Esophagus squamous epithelium (tissue), 5 donors: ENCODE measurements at places on chromosomes 7 and 10.
A peak's percentile ranks its signal among the peaks of the same experiment; 100 is the strongest.

- H3K4me1 ChIP-seq: no peaks in the 10 kb centered on the region
- no peak overlapping the region for H3K27ac ChIP-seq
- no peaks in the 10 kb centered on the region for H3K36me3 ChIP-seq
- H3K4me3 ChIP-seq: no peak overlapping the region
- no peak for DNase-seq
Measured at GRCh38 chr7:35286422-35286821, 32.5 kb upstream of the TBX20 start.

DNA sequence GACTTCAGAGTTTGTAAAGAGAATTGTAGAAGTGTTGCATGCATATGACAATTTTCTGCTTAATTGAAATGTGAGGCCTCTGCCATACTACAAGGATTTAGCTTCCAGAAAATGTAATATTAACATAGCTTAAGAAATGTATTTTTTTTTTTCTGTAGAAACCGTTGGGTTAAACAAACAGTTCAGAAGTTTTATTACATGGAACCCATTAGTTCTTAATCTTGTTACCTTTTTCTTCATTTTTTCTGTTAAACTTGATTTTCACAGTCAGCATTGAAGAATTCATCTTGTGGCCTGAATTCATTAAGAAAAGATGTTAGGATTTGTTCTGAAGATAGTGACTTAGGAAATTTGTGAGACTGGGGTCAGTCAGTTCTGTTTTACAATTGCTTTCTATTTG, 4.9 kb downstream of the PTEN start:
- H3K27ac ChIP-seq: no peak overlapping the region
- DNase-seq: no peak
- H3K27me3 ChIP-seq: no peaks in the 10 kb centered on the region
- H3K4me3 ChIP-seq: peak overlapping the region; percentile 97

DNA sequence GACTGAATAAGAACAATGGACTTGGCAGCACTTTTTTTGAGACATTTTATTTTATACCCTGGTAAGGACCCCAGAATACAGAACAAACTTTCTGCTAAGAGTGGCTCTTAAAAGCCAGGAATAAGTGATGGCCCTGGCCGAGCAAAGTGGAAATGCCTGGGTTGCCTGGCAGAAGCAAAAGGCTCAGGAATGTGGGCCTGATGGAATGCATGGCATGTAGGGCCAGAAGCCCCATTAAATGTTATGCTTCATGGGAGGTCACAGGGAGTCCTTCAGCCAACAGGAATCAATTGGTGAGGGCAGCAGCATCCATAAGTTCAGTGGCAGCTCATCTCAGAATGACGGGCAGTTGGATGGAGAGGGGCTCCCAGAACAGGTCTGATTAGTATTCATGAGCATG, 301.5 kb upstream of the CACNA2D1 start:
- no peaks in the 10 kb centered on the region for H3K27me3 ChIP-seq
- H3K27ac ChIP-seq: no peak overlapping the region
- no peak for DNase-seq
- no peak overlapping the region for H3K4me3 ChIP-seq
- H3K36me3 ChIP-seq: no peaks in the 10 kb centered on the region
- H3K4me1 ChIP-seq: no peaks in the 10 kb centered on the region

DNA sequence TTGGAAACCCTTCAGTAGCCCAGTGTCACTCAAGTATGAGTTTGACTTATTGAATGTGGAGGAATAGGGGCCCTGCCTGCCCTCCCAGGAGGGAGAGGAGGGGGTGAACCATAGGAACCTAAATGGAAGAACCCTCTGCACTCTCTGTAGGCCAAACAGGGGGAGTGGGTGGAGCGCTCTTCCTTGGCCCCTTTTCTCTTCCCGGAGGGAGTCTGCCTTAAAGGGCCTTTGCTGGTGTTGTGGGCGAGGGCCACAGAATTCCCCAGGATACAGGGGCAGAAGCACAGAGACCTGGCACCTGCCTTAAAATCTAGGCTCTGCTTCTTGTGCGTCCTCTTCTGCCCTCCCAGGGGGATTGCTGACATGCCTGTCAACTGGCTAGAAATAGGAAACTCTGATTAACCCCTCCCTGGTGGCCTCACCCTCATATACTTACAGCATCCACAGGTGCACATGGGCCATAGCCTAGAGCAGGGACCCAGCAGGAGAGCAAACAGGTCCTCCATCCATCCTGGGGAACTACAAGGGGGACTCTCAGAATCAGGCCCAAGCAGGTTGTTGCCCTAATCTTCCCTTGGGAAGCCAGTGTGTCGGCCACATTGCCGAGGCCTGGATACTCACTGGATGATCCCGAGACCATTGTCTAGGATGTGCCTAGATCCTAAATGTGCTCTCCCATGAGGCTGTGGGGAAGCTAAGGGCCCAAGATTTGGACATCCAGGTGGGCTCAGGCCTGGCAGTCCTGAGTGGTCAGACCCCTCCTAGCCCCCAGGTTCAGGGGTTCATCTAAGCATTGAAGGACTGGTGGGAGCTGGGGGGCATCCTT, 3.4 kb downstream of the TRIM8 start:
- H3K36me3 ChIP-seq: peaks cover 5% of the 10 kb centered on the region
- H3K4me1 ChIP-seq: peaks cover 75% of the 10 kb centered on the region
- H3K27me3 ChIP-seq: no peaks in the 10 kb centered on the region
- H3K27ac ChIP-seq: peak overlapping the region; percentile 100
- H3K4me3 ChIP-seq: peak overlapping the region; percentile 89

DNA sequence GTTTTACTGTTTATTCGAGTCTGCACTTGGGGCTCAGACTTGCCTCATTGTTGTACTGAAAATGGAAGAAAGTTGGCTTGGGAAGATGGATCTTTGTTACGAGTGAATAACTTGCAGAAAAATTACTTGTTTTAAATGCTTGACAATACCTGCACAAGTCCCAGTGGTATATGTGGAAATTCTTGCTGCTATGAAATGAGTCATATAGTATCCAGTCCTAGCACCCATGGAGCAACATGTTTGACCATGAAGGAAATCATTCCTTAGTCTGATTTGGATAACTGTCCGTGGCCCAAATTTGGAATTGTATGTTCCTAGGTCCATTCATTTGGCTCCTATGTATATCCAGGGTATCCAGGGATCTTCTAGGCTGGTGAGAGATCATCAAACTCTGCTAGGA, 1096.8 kb downstream of the KCNMA1 start:
- H3K27me3 ChIP-seq: no peaks in the 10 kb centered on the region
- H3K27ac ChIP-seq: no peak overlapping the region
- no peak for DNase-seq
- no peak overlapping the region for H3K4me3 ChIP-seq

DNA sequence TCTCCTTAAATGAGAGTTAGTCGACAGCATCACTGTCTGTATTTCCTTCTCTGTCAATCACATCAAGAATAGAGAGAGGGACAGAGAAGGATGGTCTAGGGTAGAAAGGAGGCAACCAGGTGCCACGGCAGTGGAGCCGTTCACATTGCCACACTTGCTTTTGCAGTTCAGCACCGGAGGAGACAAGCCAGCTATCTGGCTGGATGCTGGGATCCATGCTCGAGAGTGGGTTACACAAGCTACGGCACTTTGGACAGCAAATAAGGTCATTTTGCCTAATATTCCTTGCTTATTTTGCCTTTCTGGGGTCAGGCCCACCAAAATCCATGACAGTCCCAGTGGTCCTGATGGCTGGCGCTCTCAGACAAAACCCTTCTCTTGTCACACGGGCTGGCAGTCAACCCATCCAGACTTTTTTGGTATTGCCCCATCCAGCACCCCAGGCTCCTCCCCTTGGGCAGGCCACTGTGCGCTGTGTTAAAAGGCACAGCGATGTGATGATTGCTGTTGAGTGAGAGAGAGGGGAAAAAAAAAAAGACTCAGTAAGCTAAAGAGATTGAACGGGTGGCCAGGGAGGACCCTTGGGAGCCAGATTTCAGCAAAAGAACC, 8.4 kb downstream of the CPA2 start:
- no peak overlapping the region for H3K4me3 ChIP-seq
- no peaks in the 10 kb centered on the region for H3K27me3 ChIP-seq
- DNase-seq: no peak
- no peaks in the 10 kb centered on the region for H3K36me3 ChIP-seq
- H3K27ac ChIP-seq: no peak overlapping the region
- peaks cover 9% of the 10 kb centered on the region for H3K4me1 ChIP-seq

DNA sequence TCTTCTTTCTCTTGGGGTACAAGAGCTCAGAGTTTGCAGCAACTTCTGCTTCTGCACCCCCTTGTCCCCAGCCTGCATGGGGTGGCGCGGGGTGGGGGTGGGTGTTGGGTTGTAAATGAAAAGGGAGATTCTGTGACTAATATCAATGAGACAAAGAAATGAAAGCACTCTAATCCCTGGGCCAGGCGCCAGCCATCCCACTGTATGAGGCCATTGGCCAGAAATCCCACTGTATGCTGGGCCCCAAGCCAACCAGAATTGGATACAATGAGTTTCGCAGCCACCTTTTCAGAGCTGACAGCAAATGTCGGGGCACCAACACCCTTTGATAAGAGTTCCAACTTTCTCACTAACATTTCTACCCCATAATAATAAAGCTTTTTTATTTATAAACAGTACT, 10.9 kb upstream of the PTN start:
- H3K27me3 ChIP-seq: no peaks in the 10 kb centered on the region
- no peak overlapping the region for H3K27ac ChIP-seq
- peaks cover 3% of the 10 kb centered on the region for H3K4me1 ChIP-seq
- H3K36me3 ChIP-seq: no peaks in the 10 kb centered on the region
- no peak for DNase-seq

DNA sequence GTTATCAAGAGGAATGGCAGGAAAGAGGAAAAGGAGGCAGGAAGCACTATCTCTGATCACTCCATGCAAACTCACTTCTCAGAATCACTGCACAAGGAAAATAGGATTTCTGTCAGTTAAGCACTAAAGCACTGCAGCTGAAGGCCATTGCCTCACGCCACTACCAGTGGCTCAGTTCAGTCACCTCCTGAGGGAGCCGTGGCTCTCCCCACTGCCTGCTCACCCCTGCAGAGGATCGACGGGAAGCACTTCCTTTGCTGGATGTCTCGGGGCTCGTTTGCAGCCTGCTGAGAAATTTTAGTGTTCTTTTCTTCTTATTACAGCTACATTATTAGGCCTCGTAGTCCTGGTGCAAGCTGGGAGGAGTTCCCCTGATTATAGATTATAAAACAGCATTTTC, 90.1 kb upstream of the ADCY1 start:
- no peak overlapping the region for H3K4me3 ChIP-seq
- H3K36me3 ChIP-seq: no peaks in the 10 kb centered on the region
- H3K4me1 ChIP-seq: no peaks in the 10 kb centered on the region
- H3K27ac ChIP-seq: no peak overlapping the region
- no peak for DNase-seq
- H3K27me3 ChIP-seq: no peaks in the 10 kb centered on the region

DNA sequence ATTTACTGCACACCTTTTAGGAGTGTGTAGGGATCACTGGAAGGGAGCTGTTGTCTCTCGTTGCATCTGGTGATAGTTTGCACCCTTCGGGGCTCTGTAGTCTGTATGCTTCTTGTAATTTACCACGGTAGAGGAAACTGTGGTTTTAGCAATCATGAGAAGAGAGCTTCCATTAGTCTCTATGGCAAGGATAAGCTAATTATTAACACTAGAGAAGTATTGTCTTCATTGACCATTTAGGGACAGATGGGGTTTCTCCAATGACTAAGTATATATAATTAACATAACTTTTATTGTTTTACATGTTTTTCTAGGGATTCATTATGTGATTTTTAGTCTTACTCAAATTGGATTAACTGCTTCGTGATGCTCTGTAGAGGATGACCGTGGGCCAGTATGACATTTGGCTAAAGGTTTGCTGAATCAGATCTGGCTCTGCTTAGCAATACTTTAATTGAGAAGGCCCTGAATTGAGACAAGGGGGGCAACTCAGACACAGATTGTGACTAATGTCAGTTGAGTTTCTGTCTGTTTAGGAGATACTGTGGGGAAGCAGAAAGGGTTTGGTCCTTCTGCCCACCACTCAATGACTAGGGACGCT, 8.7 kb downstream of the SLC18A2 start:
- H3K4me3 ChIP-seq: no peak overlapping the region
- no peak overlapping the region for H3K27ac ChIP-seq
- no peak for DNase-seq
- H3K27me3 ChIP-seq: no peaks in the 10 kb centered on the region
- no peaks in the 10 kb centered on the region for H3K4me1 ChIP-seq

DNA sequence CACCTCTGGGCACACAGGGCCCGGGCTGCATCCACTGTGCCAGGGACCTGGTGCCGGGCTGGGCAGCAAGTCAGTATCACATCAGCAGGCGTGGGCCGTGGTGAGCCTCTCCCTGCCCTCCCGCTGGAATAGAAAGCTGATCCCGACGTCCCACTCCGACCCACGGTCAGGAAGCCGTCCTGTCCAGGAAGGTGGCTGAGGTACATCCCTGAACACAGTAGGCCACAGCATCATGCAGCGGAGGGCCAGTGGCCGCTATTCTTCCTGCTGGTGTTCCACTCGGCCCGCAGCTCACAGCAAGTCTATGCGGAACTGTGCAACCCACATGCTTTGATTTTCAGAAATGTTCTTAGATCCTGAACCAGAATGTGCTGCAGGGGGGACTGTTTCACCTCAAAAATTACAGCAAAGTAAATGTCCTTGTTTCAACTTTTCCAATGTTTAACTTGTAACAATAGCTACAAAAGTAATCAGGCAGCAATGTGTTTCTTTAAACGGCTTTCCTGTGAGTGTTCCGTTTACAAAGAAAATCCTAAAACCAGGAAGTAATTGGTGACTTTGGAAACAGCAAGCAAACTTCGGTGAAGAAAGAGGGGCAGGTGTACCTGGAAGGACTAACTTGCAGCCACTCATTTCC, 676 bp upstream of the GPR146 start:
- H3K36me3 ChIP-seq: no peaks in the 10 kb centered on the region
- H3K27me3 ChIP-seq: no peaks in the 10 kb centered on the region
- peak overlapping the region; percentile 77 for H3K27ac ChIP-seq
- H3K4me3 ChIP-seq: peak overlapping the region; percentile 61

- no peak overlapping the region for H3K4me3 ChIP-seq
- no peak overlapping the region for H3K27ac ChIP-seq
- no peaks in the 10 kb centered on the region for H3K36me3 ChIP-seq
- no peak for DNase-seq
- peaks cover 23% of the 10 kb centered on the region for H3K4me1 ChIP-seq
Measured at GRCh38 chr10:100823194-100823593, 77.8 kb downstream of the PAX2 start.

DNA sequence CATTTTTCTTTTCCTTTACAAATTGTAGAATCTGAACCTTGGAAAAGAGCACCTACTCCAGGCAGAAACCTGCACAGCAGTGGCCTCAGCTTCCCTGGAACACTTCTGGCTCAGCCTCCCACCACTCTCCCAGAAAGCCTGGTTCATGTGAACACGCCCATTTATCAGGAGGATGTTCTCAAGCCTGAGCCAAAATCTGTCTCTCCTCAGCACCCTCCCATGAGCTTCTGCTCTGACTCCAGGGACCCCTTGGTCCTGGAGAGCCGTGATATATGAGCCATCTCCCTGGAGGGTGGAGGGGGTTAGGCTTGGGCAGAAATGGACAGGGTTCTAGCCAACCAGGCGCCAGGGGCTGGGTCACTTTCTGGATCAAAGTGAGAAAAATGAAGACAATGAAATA, 10.1 kb downstream of the GDF2 start:
- H3K27ac ChIP-seq: no peak overlapping the region
- H3K27me3 ChIP-seq: no peaks in the 10 kb centered on the region
- H3K4me1 ChIP-seq: no peaks in the 10 kb centered on the region
- H3K4me3 ChIP-seq: no peak overlapping the region
- no peaks in the 10 kb centered on the region for H3K36me3 ChIP-seq
